ENCODE measurements at places on chromosomes 3 and 15. TPM values are rescaled to one million over a fixed set of nuclear protein-coding genes. Genes with fewer than 3 reads are reported as not detected.

PCBP4 gene
- 7.9 TPM for polyA plus RNA-seq

DNASE1L3 gene
- 201 TPM for polyA plus RNA-seq

PAK6 gene
- 0.13 TPM for polyA plus RNA-seq

CYP8B1 gene
- polyA plus RNA-seq: 229 TPM

GOLGA8S gene
- 0.03 TPM for polyA plus RNA-seq

GRK7 gene
- polyA plus RNA-seq: not detected

POC1A gene
- polyA plus RNA-seq: 1.4 TPM

AGTR1 gene
- 39.5 TPM for polyA plus RNA-seq

TMEM41A gene
- 19.6 TPM for polyA plus RNA-seq

CCDC80 gene
- polyA plus RNA-seq: 0.17 TPM

ERICH6 gene
- polyA plus RNA-seq: not detected

GPR156 gene
- polyA plus RNA-seq: 0.02 TPM

CHAC1 gene
- 1.2 TPM for polyA plus RNA-seq

SEMA3G gene
- polyA plus RNA-seq: 0.49 TPM

MRAS gene
- 2.2 TPM for polyA plus RNA-seq

SOX2 gene
- polyA plus RNA-seq: not detected

ANKRD63 gene
- polyA plus RNA-seq: not detected

ADCY5 gene
- 0.74 TPM for polyA plus RNA-seq

GOLGA6B gene
- not detected for polyA plus RNA-seq

PML gene
- 9.2 TPM for polyA plus RNA-seq

BCL2A1 gene
- polyA plus RNA-seq: 0.71 TPM

ANKUB1 gene
- 0.19 TPM for polyA plus RNA-seq

GABRG3 gene
- not detected for polyA plus RNA-seq

ALDH1A2 gene
- polyA plus RNA-seq: 13.4 TPM

CHMP2B gene
- 49.5 TPM for polyA plus RNA-seq

SEMA5B gene
- 0.21 TPM for polyA plus RNA-seq

HCLS1 gene
- 26.6 TPM for polyA plus RNA-seq
